ENCODE measurements at places on chromosomes 16 and 17.

DNA sequence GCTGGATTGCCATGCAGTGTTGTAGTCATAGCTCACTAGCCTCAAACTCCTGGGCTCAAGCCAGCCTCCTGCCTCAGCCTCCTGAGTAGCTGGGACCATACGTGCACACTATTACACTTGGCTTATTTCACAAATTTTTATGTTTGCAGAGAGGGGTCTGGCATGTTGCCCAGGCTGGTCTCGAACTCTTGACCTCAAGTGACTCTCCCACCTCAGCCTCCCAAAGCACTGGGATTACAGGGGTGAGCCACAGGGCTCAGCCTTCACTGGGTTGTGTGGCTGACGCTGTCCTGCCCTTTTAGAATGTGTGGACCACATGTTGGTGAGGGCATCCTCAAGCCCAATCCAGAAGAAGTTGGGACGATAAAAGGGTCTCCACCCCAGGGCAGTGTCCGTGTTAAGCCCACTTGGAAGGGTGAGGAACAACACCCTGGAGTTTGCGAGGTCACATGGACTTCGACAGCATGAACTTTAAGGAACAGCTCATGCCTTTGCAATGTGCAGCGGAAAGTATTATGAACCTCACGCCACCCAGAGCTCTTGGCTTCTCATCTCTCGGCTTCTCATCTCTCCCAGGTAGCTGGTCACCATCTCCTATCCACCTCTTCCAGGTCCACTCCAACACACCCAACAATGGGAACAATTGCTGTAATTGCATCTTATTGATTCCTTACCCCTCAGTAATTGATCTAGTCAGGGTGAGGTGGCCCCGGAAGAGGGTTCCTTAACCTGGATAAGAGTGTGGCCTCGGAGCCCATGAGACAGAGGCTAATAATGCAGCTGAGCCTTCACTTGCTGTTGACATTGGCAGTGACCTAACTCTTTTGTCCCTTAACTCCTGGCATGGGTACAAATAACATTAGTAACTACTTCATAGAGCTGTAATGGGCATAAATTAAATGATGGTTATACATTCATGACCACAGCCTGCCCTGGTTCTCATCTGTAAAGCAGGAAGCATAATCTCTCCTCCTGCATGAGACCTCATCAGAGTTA is 6.7 kb downstream of the FOXL1 start:
- no peak for DNase-seq

- DNase-seq, result no peak
Observed at GRCh38 chr17:27514595-27515413, 58.6 kb downstream of the KSR1 start.

GRCh38 chr16:89318871-89319630 is 101.5 kb downstream of the ZNF778 start:
- no peak for DNase-seq

- DNase-seq, result no peak
Observed at GRCh38 chr17:41982026-41982760, 15.6 kb downstream of the CNP start.

DNA sequence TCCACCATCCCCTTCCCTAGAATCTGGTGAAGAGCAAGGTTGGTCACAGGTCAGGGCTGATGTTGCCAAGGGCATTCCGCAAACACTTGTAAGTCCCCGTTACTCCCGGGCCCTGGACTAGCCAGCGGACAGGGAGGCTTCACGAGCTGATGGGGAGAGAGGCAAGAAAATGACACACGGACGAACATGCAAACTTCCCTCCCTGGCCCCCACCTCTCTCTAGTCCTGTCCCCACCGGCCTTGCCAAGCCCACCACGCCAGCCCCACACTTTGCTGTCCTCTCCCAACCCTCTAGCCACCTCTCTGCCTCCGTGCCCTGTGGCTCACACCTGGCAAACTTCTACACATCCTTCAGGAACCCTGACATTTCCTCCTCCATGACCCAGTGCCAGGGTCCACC is 54.8 kb downstream of the RPH3AL start:
- no peak for DNase-seq

GRCh38 chr17:83079352-83079747 is at the start of gene METRNL:
TSS of gene METRNL (plus strand) at chr17:83079609. CDS start at chr17:83079816, 207 bp downstream.
- DNase-seq, result peak; percentile 56

GRCh38 chr16:22763437-22764080 is 50.4 kb upstream of the HS3ST2 start:
- DNase-seq, result no peak

GRCh38 chr16:79772784-79773183 is 172.2 kb upstream of the MAF start:
- DNase-seq, result no peak

GRCh38 chr17:43085474-43085873 is 39.7 kb downstream of the BRCA1 start:
- no peak for DNase-seq

DNA sequence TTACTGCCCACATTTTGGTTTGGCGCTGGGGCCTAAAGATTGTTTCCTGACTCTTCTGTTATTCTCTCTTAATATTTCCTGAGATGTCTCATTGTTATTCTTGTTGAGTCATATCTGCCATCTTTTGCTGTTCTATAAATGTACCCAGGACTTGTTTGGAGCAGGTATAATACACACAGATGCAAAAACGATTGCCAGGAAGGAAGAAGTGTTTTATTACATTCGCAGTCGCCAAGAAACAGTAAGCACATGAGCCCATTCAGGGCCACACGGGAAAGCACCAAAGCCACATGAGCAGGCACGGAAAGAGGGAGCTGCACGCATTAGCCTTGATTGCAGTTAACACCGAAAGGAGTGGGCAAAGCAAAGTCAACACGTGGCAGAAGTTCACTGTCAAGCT is 70.2 kb downstream of the ARHGAP44 start:
- DNase-seq, result no peak

All from CD4-positive, alpha-beta T cell treated with Interleukin-2 at 100 ng/mL for 4 hours (primary cell).